ENCODE measurements at places on chromosomes 4 and X.
A peak's percentile ranks its signal among the peaks of the same experiment; 100 is the strongest.

GRCh38 chr4:96103086-96103485 is 263.2 kb downstream of the PDHA2 start:
- DNase-seq, result peak; percentile 10

- no peak for DNase-seq
Observed at GRCh38 chr4:159780196-159780922, 677.5 kb downstream of the RAPGEF2 start.

DNA sequence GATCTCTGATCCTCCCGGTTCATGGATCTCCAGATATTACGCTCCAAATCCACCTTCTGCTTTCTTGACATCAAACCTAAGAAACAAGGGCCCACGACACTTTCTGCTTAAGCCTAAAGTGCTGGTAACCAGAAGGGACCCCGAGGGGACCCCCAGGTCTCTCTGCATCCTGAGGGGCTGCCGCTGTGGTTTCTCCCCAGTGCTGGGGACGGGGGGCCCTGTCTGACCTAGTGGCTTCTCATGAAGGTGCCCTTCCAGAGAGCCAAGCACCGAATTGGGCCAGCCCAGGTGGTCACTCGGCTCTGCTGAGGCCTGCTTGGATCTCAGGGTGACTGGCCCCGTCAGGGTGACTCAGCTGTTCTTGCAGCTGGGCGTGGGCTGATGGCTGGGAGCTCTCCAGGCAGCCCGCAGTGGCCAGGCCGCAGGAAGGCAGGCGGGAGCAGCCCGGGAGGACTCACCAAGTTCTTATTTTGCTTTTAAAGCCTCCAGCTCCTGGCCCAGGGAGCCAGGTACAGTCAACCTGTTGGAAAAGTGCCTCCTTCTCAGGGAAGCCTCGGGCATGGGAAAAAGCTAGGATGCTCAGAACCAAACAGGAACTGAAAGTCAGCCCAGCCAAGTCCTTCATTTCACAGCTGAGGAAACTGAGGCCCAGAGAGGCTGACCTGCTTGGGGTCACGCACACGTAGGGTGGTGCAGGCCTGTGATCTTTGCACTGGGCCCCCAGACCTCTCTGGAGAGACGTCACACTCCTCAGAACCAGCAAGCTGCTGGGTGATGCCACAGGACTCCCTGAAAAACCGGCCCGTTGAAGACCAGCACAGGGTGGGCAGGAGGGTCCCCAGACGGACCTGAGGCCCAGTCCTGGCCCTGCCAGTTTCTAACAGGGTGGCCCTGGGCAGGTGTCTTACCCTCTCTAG is 16.7 kb downstream of the BLOC1S4 start:
- peak; percentile 95 for DNase-seq

GRCh38 chr4:31086756-31087330 is 366.7 kb downstream of the PCDH7 start:
- no peak for DNase-seq

DNA sequence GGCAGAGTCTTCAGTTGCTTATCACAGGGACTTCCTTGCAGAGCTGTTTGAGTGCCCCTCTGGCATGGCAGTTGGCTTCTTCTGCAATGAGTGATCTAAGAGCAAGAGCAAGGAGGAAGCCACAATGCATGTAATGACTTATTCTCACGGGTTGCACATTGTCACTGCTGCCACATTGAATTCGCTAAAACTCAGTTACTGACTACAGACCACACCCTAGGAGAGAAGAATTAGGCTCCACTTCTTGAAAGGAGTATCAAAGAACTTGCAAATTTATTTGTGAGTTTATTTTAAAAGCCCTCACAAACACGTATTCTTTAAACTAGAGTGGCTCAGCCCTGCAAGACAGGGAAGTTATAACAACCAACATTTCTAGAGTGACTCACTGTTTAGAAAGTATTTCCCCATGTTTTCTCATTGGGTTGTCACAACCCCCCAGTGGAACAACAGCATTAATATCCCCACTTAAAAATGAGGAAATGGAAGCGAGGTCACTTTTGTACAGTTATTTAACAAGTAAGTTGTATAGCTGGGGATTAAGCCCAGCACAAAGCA is 32.4 kb upstream of the RBPJ start:
- peak; percentile 84 for DNase-seq

DNA sequence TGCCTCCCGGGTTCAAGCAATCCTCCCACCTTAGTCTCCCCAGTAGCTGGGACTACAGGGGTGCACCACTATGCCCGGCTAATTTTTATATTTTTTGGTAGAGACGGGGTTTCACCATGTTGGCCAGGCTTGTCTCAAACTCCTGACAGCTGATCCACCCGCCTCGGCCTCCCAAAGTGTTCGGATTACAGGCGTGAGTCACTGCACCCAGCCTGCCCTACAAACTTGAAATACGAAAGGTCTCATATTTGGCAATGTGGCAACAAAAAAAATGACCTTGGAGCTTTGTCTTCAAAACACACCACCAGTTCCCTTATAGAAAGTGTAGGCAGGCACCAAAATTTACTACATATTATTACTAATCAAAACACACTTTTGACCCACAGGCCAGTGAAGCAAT is 22.9 kb upstream of the PTCHD1 start:
- DNase-seq, result no peak

DNA sequence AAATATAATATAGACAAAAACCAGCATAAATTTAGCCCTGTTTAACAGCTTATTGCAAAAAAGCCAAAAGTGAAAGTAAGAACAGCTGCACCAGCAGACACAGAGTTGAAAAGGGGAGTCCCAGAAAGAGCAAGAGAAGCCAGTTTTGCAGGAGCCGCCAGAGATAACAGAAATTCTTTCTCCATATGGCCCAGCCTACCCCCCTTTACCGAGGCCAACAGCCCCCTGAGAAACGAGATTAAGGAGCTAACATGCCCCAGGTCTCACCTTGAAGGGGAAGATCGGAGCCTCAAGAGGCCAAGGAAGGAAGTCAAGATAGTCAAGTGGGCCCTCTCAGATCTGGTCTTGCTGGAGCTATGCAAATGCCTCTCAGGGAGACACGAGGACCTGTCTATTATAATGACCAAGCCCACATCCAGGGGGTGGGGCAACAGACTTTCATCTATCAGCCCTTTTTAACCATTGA is 4.8 kb downstream of the ACOX3 start:
- DNase-seq, result peak; percentile 52

- DNase-seq, result no peak
Observed at GRCh38 chrX:154484255-154485149, 1.9 kb downstream of the UBL4A start.

DNA sequence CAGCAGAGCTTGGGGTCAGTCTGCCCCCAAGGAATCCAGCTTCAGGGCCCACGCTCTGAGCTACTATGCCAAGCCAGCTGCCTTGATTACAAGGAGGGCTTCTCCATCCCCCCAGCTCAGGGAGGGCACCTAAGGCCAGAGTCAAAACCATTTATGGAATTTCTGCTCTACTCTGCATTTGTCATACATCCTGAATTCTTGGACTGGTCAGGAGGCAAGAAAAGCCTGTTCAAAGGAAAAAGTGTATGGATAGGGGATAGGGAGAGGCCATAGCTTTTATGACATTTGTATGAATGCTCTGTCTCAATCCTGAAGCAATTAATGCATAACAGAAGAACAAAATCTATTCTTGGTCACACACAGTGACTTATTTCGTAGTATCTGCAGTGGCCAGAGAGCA is 32.2 kb downstream of the EDNRA start:
- DNase-seq, result no peak

- DNase-seq, result peak; percentile 89
Observed at GRCh38 chr4:30839583-30840520, 119.7 kb downstream of the PCDH7 start.

- peak; percentile 10 for DNase-seq
Observed at GRCh38 chrX:102712216-102712966, at the start of gene GPRASP2. Gene GPRASP2 (plus strand): TSS chrX:102712448. CDS start chrX:102714870, 2,422 bp downstream.

GRCh38 chr4:80081566-80081965 is 8.5 kb upstream of the ANTXR2 start:
- DNase-seq, result no peak

GRCh38 chrX:21968333-21968732 is 27.8 kb downstream of the SMS start:
- DNase-seq, result no peak

DNA sequence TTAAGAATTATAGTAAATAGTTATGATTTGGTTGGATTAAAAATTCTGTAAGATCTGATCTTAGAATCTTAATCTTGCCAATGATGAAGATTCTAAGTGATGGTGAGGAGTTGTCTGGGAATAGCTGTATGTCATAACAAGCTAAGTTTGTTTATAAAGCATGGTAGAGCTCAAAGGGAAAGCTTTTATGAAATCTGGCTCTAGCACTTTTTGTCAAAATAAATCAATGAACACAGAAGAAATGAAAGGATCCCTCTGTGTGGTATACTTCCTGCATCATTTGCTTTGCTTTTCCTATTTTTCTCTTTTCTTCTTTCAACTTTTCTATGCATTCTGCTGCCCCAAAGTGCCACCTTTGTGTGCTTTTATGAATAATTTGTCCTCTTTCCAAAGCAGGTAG is 193.5 kb upstream of the FAT1 start:
- no peak for DNase-seq

GRCh38 chr4:12712648-12713339 is 771.3 kb downstream of the RAB28 start:
- no peak for DNase-seq

GRCh38 chrX:68462653-68463052 is 29.4 kb upstream of the OPHN1 start:
- DNase-seq, result peak; percentile 27
